Activated B cell treated with CpG ODN at 0.5 μM for 24 hours (primary cell): ENCODE measurements at places on chromosomes 2 and 18.

GRCh38 chr2:167127135-167127534 lies 238.9 kb downstream of the XIRP2 start:
- no peak for DNase-seq

DNA sequence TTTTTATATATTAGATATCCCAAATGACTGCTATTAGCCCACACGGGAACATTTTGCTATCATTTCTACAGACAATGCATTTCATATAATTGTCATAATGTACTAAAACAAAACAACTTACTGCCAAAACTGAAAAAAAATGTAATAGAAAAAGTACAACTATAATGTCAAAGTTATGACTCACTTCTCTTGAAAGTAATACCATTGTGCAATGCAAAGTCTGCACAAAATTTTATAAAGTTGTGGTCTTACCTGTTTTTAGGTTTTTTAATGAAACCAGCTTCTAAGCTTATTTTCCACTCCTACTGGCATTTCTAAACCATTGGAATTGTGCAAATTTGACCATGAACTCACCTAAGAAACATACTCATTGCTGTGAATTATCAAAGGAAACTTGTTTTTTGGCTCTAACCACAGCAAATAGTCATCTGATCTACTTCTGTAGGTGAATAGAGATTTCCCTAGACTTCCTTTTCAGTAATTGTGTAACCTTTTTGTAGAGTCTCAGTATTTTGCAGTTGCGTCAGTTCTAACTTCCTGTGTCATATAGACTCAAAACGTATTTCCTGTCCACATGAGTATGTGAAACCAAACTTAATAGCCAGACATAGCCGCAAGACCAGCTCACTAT lies 31.9 kb upstream of the TFPI start:
- no peak for DNase-seq

DNA sequence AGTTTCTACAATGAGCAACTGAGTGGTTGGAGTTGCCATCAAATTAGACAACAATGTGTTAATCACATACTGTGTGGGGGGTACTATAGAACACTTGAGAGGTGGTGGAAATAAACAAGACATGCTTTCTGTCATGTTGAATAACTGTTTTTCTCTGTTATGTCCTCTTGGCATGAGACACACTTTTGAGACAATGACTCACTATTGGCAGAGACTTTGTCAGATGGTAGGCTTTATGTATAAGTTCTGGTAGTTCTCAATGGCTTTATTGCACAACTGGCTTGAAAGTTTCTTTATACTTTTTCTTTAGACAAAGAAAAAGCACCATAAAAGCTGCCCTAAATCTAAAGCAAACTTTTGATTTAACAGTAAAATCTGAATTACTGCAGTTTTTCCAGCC lies 578.7 kb downstream of the ADCYAP1 start:
- DNase-seq, result no peak

DNA sequence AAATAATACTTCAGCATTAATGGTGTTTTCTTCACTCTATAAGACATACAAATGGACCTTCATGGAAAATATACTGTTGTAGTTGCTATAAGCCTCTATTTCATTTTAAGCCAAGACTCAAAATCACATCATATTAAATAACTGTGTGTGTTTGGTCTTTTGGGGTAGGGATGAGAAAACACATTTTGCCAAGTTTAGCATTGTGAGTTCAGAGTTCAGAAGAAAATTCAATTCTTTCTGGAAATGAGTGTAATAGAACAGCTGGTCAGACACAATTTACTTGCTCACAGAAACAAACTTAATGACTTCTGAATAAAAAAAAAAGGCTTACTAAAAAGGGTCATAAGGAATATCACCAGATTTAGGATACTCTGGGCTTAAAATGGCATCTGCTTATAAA lies 149.5 kb downstream of the LRRTM4 start:
- no peak for DNase-seq

DNA sequence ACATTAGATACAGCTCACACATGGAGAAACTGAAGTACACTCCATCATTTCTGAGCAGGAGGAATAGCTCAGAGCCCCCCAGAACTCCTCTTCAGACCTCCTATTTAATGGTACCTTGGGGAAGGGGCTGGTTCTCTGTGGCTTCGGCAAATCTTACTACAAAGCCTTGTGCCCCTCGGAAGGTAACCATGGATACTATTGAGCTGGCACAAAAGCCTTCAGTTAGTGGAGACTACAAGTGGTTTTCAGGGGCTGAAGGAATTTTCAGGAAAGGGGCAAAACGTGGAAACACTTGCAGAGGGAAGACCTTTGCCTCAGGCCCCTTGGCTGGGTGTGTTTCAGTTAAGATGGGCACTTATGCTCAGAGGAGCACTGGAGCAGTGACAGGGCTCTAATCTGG lies 1.1 kb upstream of the FAM237A start:
- no peak for DNase-seq

GRCh38 chr2:234256516-234256915 lies 206.0 kb downstream of the SPP2 start:
- DNase-seq, result no peak

DNA sequence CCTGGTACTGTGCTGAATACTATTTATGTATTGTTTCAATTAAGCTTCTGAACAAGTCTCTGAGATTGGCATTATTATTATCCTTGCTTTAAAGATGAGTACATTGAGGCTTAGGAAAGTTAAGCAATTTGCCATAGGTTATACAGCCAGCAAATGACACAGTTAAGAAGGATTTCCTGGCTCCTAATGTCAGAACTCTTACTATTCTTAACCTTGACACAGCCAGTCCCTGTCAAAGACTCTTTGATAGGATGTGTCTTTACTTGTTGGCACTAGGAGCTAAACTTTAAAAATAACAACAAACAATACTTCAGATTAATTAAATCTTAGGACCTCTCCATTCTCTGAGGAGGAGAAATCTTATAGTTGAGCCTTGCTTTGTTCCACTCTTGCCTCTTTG lies 70.6 kb downstream of the UBR3 start:
- DNase-seq, result no peak

- DNase-seq, result no peak
Measured at GRCh38 chr2:159882130-159882745, 84.2 kb upstream of the CD302 start.

- no peak for DNase-seq
Measured at GRCh38 chr18:35201256-35201931, 39.4 kb upstream of the ZNF397 start.

- no peak for DNase-seq
Measured at GRCh38 chr2:8671802-8672201, 10.1 kb upstream of the ID2 start.

- DNase-seq, result no peak
Measured at GRCh38 chr2:181165199-181165868, 184.9 kb downstream of the UBE2E3 start.

DNA sequence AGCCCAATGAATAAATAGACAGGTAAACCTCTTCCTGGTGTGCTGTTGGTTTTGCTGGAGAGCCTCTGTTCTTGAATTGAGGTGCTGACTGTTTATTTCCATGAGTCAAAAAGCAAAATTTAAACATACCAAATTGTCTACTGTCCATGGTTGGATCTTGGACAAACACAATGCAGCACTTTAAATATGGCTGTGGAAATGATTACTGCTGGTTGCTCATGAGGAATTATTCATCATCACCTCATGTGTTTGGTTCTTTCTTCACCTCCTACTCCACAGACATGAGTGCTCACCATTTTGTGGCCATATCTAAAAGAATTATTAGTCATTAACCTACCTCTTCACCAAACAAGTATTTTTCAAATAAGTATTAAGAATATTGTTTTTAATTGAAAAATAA lies 85.3 kb upstream of the GALNT5 start:
- no peak for DNase-seq

DNA sequence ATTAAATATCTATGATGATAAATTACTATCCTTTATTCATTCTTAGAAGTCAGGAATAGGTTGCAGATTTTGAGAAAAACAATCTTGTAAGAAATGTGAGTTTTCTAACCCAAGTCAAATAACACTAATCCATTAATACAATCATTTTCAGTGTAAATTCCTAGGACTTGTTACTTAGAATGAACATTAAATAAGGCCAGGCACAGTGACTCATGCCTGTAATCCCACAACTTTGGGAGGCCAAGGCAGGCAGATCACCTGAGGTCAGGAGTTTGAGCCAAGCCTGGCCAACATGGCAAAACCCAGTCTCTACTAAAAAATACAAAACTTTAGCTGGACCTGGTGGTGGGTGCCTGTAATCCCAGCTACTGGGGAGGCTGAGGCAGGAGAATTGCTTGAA lies 45.8 kb upstream of the CDKL4 start:
- DNase-seq, result no peak

DNA sequence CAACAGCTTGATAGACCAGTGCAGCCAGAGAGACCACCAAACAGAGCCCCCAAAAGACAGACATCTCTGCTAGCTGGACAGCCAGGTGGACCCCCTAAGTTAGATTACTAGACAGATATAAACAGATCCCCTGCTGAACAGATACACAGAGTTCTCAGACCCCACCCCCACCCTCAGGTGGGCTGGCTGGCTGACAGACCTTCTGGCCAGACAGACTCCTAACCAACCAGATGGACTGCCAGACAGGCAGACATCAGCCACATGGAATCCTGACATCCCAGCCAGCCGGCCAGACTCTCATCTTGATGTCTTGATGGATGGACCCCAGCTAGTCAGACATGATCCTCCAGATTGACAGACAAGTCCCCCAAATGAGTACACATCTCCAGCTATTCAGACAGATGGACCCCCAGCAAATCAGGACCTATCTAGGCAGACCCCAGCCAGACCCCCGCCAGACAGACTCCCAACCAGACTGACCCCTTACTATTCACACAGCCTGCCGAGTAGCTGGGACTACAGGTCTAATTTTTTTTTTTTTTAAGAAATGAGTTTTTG lies 18.0 kb downstream of the PTPN18 start:
- DNase-seq, result no peak

DNA sequence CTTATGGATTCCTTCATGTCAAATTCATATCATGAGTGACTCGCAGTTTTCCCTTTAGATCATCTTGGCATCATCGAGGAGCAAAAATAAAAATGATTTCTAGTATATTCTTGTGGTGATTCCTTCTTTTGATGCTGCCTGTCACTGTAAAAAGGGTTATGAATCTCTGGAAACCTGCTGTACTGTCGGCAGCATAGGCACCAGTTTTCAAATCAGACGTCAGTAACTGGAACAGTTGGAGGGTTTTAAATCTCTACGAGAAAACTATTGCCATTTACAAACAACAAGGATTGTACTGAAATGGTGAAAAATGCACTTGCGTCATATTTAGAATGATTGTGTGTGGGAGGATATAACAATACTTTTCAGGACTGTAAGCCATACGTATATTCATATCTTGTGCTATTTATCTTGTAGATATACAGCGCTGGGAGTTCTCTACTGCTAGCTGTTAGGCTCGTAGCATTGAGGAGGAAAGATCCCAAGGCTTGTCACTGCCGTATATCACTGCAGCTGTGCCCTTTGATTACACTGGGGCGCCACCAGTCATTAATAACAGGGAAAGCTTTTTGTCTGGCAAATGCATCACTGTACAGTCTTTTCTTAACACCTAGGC lies 320.7 kb downstream of the MTX2 start:
- no peak for DNase-seq

DNA sequence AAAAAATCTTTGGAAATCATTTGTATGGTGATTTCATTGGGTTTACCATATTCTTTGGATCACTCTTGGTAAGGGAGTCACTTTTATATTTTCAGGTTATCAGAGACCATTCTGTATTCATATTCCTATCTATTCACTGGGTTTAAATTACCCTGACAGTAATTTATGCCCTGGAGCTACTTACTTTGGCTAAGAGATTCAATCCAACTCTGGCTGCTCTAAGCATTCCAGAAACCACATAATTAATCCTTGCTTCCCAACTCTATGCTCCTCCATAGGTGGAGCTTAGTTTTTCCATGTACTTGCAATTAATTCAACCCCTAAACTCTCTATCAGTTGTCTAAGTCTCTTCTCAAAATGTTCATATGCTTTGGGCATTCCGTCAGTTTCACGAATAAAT lies 336.3 kb downstream of the AGPS start:
- no peak for DNase-seq

DNA sequence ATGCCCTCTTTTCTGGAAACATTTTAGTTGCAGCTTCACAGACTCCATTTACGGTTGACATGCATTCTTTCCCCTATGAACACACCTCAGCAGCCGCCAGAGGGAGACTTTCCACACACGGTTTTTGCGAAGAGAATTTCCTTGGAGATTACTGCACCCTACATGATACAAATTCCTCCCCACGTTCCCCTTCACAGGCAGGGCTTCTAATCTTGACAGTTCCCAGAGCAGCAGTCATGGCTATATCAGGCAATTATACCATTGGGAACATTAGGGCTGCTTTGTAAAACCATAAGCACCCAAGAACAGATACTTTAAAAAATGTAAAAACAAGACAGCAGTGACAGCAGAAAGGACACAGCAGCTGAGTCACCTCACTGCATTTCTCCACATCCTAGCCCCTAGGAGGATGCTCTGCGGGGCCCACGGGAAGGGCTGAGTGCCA lies 253.8 kb downstream of the TGIF1 start:
- no peak for DNase-seq

DNA sequence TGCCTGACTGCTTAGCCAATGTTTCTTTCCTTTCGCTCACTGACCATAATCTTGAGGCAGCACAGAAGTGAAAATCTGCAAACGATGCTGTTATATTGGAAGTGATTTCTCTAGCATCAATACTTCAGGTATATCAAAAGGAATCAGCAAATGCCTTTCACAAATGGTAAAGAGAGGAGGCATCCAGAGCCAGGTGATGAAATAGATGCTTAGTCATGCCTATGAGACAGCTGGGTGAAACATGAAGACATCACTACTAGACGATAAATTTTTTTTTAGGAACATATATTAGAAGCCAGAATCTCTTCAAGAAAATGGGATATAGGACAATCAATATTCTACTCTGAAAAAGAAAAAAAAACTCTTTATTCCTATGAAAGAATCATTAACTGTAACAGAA lies 249.2 kb upstream of the SLC39A10 start:
- no peak for DNase-seq

DNA sequence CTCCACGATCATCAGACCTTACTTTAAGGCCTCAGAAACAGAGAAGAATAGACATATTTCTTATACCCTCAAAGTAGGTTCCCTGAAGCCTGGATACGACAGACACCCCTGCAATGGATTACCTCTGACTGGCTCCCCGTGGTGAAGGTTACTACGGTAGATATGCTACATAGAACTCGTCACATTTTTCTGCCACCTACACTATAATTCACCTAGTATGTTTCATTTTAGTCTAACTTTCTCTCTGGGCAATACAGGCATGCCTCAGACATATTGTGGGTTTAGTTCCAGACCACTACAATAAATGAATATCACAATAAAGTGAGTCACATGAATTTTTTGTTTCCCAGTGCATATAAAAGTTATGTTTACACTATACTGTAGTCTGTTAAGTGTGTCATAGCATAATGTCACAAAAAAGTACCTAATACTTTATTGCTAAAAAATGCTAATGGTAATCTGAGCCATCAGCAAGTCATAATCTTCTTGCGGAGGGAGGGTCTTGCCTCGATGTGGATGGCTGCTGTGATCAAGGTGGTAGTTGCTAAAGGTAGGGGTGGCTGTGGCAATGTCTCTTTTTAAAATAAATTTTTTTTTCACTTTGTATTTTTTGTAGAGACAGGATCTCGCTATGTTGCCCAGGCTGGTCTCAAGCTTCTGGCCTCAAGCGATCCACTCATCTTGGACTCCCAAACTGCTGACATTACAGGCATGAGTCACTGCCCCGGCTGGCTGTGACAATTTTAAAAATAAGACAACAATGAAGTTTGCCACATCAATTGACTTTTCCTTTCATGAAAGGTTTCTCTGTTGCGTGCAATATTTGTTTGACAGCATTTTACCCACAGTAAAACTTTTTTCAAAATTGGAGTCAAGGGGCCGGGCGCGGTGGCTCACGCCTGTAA lies 64.6 kb downstream of the TGIF1 start:
- DNase-seq, result no peak

- no peak for DNase-seq
Measured at GRCh38 chr2:143528021-143528420, 398.8 kb downstream of the ARHGAP15 start.
